NCI-H2029 (cell line): ENCODE measurements at places on chromosomes 6 and 20.

DNA sequence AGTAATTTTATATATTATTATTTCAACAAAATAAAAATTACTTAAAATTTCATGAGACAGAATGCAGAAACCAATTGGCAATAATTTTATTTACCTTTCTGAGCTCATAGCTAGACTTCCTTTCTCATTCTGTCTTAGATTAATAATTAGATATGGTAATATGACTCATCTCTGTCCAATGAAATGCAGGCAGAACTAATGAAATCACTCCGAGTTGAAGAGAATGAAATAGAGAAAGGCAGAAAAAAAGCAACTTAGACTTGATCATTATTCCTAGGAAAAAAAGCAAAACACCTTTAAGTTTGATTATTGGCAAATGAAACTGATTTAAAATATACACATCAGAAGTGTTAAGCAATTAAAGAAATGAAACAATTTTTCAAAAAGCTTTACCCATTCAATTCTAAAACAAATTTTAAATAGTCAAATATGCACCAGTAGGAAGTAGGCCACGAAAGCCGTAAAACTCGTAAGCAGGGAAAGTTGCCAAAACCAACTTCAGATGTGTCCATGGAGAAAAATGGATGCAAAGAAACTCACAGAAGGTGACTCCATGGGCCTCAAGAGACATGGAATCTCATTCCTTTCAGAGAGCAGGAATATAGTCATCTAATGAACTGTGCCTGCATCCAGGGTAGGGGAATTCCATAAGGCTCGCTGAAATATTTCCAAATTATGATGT is 293.8 kb upstream of the RGS17 start:
- DNase-seq, result no peak

DNA sequence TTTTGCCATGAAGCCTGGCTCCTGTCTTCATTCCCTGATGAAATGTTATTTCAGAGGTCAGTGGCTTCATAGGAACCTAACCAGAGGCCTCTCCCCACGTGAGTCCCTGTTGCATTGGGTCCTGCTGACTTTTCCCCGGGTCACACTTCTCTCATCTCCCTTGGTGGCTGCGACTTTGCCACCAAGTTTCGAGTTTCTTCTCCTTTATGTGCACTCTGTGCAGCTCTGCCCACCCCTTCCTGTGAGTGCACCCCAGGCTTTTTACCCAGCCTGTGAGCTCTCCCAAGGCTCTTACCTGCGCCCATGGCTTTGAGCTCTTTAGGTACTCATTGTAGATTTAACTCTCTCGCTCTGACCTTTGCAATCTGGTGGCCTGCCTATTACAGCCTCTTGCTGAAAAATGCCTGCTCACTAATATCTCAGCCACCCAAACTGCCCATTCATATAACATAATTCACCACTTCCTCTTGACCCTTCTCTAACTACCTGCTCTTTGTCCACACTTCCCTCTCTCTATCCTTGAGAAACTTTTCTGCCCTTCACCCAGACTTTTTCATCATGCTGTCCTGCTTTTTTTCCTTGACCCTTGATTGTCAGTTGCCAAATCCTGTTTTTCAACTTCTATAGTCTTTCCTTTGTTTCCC is 105.9 kb downstream of the SASH1 start:
- DNase-seq, result no peak

DNA sequence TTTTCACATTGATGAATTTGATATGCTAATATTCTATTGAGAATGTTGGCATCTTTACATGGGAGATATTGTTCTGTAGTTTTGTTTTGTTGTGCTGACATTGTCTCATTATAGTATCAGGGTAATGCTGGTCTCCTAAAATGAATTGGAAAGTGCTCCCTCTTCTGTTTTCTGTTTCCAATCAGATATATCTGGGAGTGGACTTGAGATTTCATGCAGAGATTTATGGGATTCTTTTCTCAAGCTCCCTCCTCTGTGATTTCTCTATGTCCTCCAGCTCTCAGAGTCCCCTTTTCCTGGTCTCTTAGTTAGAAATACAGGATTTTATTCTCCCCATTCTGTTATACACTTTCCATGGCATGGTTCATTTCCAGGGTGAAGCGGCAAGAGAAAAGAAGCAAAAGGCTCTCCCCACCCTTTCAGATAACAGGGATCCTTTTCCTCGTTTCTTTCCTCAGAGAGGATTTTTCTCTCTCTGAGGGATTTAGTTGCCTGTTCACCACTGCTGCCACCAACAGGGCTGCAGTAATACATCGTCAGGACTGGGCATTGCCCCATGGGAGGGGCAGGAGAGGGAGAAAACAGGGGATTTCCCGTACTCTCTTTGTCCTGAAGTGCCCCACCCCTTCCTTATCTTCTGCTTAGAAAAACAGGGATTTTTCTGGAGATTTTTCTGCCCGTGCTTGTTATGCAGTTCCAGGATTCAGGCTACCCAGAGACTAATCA is 59.3 kb upstream of the STMND1 start:
- no peak for DNase-seq

DNA sequence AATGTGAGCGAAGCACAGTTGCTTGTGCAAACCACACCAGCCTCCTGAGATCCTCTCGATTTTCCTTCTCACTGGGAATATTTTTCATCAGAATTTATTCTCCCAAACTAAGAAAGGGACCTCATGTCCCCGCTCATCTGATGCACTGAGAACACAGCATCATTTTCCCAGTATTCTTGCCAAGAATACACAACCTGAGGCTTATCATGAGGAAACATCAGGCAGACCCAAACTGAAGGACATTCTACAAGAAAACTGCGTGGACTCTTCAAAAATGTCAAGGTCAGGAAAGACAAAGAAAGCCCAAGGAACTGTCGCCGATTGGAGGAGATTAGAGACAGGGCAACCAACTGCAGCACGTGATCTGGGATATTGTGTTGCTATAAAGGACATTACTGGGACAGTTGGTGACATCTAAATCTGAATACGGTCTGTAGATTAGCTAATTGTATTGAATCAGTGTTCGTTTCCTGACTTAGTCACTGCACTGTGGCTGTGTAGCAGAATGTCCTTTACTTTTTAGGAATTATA is 72.3 kb downstream of the SNX5 start:
- no peak for DNase-seq

GRCh38 chr20:32445539-32446273 is 87.6 kb downstream of the ASXL1 start:
- no peak for DNase-seq

DNA sequence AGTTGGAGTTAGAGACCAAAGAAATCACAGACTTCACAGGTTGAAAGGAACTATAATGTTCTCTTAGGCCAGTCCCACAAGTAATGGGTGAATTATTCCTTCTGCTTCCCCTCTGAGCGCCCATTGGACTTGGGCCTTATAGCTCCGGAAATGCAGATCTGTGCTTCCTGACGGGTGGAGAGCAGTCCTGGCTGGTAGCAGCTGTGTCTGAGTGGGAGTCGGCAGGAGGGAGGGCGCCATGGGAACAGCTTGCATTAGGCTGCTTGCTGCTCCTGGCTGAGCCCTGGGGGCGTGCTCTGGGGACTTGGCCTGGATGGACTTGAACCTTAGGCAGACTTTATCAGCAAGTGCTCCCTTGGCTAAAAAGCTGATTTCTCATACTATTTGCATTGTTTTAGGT is 18.4 kb upstream of the NUP153 start:
- DNase-seq, result no peak

- DNase-seq, result no peak
Measured at GRCh38 chr20:19659448-19659847, 98.6 kb upstream of the RIN2 start.

DNA sequence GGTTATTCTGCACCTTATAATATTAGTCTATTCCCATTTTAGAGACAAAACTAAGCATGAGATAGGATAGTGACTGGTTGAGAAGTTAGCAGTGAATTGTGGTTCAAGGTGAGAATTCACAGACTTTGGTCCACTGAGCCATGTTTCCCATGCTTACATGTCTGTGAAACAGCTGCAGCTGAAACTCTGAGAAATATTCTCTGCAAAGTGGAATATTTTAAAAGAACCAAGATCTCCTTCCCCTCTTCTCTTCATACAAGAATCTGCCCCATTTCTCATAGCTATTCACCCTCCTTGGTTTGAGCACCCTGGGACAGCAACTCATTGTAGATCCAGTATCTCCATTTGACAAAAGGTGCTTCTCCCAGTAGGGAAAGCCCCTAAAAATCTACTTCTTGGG is 70.2 kb upstream of the TMEM170B start:
- DNase-seq, result no peak

GRCh38 chr20:18090044-18090443 is 32.3 kb upstream of the OVOL2 start:
- DNase-seq, result no peak

DNA sequence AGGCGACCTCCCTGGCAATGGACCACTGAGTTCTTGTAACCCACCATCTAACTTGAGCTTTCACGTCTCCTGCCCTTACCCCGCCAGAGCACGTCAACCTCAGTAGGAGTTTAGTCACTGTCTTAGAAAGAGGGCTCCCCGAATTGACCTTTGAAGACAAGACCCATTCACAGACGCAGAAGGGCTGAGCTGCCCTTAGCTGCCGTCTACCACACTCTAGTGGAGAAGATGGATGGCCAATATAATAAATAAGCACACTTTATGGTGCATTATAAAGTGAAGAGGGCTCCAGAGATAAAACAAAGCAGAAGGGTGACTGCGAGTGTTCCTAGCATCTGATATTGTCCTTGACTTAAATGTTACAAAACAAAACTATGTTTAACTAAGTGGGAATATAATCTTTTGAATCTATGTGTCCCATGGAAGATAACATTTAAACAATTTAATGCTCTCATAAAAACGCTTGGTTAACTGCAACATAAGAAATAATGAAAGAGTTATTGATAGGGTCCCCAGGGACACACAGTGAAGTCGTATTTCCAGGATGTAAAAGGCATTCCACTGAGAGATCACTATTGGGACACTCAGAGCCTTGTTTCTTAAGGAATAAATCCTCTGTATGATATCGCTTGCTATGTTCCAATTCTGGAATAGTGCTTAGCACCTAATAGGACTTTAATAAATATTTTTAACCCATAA is 261.1 kb downstream of the THBS2 start:
- DNase-seq, result no peak

- no peak for DNase-seq
Measured at GRCh38 chr6:147417954-147418353, 90.5 kb upstream of the SAMD5 start.

- DNase-seq, result no peak
Measured at GRCh38 chr6:167409079-167409478, 84.2 kb downstream of the TTLL2 start.

DNA sequence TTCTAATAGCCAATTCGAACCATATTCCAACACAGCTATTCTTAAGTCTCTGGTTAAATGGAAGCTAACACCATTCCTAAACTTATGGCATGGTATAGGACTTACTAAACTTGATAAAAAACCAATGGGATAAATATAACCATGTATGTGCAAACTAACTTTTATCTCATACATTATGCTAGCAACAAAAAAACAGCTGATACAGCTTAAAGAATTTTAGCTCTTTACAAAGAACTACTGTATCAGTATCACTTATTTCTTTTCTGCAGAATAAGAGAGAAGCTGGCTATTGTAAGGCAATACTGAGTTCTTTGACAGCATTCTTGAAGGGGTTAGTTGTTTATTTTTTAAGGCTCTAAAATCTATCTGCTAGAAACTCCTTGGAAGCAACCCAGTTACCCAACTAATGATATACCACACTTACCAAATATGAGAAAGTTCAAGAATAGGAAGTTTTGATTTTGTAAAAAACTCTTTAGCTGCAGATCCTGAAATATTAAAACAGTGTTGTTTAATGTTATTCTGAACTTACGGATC is 44.9 kb downstream of the REPS1 start:
- no peak for DNase-seq

DNA sequence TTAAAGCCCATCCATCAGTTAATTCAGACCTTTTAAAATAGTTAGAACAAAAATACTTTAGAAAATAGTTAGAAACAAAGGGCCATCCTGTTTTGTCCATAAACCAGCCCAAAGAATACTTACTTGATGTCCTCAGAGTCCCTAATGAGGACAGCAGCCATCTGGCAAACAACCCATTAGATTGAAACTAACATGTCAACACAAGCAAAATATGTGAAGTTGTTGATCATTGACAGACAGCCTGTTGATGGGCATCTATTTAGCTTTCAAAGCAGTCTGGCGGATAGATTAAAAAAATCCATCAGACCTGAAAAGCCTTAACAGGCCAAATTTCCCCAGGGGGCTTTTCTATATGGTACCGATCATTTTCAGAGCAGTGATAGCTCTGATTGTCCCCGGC is 154.2 kb upstream of the TSHZ2 start:
- no peak for DNase-seq

GRCh38 chr20:50645253-50646068 is 45.9 kb downstream of the RIPOR3 start:
- peak; percentile 52 for DNase-seq

DNA sequence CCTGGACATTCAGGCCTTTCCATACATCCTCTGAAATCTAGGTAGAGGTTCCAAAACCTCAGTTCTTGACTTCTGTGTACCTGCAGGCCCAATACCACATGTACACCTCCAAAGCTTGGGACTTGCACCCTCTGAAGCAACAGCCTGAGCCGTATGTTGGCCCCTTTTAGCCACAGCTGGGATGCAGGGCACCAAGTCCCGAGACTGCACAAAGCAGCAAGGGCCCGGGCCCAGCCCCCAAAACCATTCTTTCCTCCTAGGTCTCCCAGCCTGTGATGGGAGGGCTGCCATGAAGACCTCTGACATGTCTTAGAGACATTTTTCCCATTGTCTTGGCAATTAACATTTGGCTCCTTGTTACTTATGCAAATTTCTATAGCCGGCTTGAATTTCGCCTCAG is 107.4 kb upstream of the FRMD1 start:
- DNase-seq, result no peak

DNA sequence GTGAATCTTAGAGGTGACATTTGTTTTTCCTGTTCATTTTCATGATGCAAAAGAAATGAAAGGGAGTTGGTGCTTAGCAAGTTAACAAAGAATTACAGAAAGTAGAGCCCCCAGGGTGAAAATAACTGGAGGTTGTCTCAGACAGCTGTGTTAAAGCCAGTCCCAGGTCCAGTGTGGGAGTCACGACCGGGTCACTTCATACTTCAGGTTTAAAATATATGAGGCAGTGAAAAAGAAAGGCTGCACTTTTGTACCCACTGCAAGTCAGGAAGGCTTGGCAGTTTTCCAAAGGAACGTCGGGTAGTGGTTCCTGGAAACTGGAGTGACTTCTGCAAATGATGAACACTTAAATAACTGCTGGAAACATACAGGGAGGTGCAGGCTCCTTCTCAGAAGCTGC is 91.5 kb upstream of the THBS2 start:
- no peak for DNase-seq
